GM04504 (cell line): ENCODE measurements at places on chromosomes 7 and 10.

GRCh38 chr7:11332865-11333228 is 359.2 kb downstream of the PHF14 start:
- DNase-seq, result no peak

- no peak for DNase-seq
Measured at GRCh38 chr7:50718876-50719275, 63.8 kb downstream of the GRB10 start.

DNA sequence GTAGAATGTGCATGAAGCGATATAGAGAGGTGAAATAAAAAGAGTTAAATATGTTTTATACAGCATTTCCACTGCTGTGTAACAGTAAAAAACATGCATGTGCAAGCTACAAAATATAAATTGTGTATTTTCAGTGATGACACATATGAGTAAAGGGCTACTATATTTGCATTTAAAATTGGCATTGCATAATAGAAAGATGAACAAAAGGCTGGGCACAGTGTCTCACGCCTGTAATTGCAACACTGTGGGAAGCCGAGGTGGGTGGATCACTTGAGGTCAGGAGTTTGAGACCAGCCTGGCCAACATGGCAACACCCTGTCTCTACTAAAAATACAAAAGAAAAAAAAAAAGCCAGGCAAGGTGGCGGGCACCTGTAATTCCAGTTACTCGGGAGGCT is 79.8 kb upstream of the CCDC71L start:
- DNase-seq, result no peak

DNA sequence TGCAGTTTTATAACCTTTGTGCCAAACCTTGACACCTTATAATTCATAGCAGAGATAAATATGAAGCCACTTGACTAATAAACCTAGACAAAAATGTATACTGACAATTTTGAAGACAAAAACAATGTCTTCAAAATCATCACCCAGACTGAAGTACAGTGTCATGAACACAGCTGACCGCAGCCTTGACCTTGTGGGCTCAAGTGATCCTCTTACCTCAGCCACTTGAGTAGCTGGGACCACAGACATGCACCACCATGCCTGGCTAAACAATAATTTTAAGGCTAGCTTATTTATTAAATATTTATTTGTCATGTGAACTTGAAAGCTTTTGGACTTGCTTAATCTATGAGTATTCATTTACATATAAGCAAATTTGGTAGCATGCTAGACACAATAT is 24.3 kb downstream of the IL6 start:
- no peak for DNase-seq

- DNase-seq, result no peak
Measured at GRCh38 chr10:80964955-80965614, 427.4 kb downstream of the SH2D4B start.

GRCh38 chr7:78605119-78605518 is 806.5 kb downstream of the PHTF2 start:
- DNase-seq, result no peak

DNA sequence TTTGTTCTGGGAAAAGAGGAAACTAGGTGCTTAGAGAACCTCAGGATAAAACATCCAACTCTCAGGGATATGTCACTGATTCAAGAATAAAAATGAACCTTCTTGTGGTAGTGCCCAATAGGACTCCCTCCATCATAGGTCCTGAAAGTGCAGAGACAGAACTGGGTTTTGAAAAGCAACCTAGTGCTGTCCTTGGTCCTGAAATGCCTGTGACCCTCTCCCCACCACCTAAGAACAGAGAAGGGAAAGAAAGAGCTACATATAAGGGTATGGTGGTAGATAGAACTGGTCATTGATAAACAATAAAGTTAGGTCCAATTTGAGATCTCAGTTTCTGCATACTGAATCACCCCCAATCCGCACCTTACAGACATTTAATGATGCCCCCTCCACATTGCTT is 953.3 kb downstream of the XPNPEP1 start:
- DNase-seq, result no peak

DNA sequence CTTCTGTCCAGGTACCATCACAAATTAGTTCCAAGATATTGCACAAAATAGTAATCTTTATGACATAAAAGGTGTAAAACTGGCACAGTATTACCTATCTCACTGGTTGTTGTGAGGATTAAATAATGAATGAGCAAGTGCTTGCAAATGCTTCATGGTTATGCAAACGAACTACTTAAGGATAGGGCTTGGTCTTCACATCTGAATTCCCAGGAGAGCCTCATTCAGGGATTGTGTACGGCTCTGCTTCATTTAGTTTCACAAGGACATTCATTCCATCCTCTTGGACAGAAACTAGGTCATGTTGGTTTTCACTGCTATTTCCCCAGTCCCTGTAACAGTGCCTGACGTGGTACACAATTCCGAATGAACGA is 12.1 kb downstream of the ABCA13 start:
- no peak for DNase-seq

DNA sequence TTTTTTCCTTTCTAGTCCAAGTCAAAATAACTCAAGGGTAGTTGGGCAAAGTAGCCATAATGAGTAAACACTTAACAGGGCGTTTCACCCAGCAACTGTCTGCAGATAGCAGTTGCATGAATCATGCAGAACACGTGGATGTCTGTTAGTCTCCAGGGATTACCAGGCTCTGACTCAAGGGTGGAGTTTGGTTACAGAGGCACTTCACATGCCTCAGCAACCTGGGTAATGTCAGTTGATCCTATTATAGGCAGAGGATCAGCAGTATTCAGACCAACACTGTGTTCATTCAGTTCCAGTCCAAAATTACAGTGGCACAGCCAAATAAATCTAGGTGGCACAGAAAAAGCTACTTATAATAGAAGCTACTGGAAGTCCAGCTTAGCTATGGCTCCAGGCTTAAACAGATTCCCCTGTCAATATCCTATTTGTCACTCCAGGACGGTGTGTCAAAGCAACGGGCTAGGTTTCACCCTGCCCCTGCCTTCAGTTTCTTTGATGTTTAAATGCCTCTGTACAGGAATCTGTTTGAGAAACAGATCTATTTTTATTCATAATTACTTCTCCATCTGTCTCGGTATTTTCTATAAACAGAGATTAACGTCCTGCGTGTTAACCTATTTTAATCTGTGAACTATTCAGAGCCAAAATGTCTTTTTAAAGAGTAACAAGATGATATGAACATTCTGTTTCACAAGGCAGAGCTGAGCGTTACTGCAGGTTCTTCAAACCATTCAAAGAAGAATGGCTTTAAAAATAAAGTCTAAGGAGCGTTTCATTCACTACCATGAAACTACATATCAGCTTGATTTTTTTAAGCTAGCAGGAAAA is 162.6 kb upstream of the AKR1E2 start:
- peak; percentile 98 for DNase-seq

- no peak for DNase-seq
Measured at GRCh38 chr7:101216860-101217387, 457 bp downstream of the PLOD3 start.

DNA sequence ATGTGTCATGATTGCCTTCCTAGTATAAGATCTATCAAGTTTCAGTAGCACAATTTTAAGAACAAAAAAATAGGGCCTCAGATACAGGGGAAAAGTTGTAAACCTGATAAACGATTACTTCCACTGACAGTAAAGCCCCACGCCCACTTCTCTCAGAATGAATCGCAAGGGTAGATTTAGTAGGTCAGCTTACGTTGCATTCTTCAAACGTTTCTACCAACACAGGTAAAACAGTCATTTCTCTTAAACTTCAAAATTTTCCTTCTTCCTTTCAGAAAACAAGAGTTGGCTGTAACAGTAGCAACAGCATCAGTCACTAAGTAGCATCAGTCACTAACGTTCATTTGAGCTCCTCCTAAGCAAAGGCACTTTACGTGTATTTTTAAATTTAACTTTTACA is 221.5 kb downstream of the ADAM12 start:
- DNase-seq, result no peak

DNA sequence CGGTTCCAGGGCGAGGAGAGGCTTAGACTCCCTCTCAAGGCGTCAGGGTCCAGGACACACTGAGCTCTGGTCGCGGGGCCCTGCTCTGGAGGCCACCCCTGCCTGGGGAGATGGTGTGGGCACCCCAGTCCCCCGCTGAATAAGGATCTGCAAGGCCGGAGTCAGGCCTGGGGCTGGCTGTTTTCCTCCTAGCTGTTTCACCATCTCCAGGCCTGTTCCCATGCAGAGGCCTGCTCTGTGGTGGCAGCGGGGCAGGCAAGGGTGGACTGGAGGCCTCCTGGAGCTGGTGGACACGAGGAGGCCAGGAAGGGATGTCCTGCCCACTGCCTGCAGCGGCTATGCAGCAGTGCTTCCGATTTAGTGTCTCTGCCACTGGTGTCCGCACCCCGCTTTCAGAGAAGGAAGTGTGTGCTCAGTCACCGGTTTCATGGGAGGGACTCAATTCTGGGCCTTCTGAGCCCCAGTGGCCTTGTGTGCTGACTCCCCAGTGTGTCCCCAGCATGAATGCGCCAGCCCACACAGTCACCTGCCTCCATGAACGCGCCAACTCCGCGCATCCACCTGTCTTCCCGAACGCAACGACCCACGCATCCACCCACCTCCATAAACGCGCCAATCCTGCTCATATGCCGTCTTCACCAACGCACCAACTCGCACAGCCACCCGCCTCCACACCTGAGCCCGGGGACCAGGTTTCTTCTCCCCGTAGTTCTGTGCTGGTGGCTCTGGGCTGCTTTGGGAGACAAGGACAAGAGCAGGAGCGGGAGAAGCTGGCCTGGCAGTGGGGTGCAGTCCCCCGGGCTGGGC is 14.5 kb upstream of the GPR146 start:
- DNase-seq, result no peak

- DNase-seq, result no peak
Measured at GRCh38 chr10:47044741-47045140, 133.5 kb downstream of the PTPN20 start.

GRCh38 chr10:2955064-2955463 is 112.3 kb upstream of the PFKP start:
- no peak for DNase-seq

DNA sequence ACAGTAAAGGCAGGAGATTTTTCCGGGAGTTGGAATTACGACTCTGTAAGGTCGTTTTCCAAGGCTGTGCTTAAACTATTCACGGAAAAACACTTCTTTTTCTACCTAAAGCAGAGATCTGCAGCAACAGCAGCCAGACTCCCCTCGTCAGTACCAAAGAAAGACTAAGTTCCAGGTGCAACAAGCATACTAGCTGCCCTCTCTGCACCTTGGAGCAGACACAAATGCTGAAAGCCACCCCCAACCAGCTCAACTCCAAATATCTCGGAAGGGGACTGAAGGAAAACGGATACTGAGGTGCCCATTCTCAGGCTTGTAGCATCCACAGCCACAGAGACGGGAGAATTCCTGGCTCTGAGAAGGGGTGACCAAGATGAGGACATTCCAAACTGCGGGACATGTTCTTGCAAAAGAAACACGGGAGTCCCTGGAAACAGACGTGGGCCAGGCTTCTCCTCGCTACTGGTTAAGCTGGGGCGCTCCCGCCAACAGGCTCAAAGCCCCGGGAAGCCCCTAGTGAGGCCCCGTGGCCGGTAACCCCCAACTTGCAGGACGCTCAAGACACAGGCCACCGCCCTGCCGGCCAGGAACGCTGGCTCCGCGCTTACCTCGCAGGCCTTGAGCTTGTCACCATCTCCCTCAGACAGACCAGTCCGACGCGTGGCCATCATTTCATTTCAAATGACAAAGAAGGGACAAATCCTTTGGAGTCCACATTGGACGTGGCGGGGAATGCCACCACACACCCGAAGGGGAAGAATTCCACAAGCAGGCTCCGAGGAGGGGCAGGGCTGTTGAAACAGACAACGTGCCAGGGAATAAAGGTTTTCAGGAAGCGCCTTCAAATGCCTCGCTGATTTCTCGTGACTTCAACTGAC is 2.2 kb downstream of the ARHGAP21 start:
- no peak for DNase-seq

DNA sequence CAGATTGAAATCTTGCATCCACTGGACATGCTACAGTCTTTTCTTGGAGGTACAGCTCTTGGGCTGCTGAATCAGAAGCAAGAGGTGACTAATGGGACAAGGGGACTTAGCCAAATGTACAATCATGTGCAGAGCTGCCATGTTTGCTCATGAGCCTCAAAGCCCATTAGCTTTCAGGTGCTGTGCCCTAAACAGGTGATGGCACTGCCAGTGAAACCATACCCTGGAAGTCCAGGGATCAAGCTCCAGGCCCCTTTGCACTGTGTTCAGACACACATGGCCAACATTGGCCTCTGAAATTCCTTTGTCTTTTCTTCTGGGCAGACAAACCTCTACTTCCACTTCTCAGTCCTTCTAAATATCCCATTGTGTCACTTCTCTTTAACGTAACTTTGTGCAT is 328.2 kb downstream of the GRID1 start:
- no peak for DNase-seq

- no peak for DNase-seq
Measured at GRCh38 chr7:31171216-31171785, 119.2 kb downstream of the ADCYAP1R1 start.
